Mucosa of descending colon (tissue), 3 donors: ENCODE measurements at places on chromosomes 16 and 17.

GRCh38 chr16:78608305-78608776, 508.9 kb downstream of the WWOX start:
- no peak for DNase-seq

GRCh38 chr16:67101311-67102082, 8.2 kb upstream of the PHAF1 start:
- no peak for DNase-seq

DNA sequence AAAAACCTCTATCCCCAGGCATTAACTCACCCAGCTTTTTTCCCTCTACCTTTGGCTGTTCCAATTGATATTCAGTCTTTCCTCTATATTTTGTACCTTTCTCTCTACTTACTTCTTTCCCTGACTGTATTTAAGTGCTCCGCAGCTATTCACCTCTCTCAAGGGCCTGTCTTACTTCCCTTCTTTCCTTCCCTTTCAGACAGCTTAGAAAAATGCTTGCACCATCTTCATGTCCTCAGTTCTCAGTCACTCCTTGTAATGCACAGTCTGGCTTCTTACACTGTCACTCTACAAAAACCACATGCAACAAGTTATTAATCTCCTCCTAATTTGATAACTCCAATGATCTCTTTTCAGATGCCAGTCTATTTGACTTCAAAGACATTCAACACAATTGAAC, 163.4 kb downstream of the PHKB start:
- no peak for DNase-seq

DNA sequence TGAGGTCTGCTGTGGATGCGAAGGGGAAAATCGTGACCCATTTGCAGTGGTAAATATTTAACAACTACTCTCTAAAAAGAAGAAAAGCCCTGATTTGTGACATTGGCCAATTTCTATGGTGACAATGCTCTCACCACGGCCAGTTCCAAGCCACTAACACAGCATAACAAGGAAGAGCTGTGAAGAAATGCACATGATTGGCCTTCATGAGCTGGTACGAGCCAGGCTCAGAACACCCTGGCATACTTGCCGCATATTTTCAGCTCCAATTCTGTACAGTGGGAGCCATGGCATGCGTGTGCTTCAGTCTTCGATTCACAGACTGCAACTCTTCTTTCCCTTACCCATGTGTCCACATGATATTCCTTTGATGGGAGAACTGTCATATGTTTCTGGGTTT, 363.9 kb upstream of the CDH5 start:
- DNase-seq: no peak

DNA sequence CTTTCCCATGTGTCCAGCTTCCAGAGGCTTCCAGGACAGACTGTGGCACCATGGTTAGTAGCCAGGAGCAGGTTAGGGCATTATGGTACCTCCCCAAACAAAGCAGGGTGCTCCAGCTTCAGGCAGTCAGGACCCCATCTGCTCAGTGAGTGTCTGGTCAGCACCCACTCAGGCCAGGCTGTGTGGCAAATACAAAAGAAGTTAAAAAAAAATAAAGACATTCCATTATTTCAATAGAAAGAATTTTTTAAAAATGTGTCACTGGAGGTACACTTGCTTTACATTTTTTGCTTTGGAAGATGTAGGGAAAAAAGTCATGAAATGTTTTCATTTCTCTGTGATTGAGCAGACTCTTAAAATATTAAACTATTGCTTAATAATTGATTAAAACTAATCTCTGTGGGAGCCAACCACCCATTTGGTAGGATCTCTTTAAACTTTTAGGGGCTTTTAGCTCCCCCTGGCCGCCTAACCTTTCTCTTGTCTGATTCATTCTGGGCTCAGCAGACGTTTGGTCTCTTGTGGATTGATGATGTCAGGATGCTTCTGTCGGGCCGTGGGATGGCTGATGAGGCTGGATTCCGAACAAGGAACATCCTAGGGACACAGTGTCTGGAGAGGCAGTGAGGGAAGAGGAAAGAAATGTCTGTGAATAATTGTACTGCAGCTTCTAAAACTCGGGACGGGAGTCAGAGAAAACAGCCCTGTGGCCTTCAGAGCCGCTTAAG, 28.4 kb upstream of the NPTX1 start:
- no peak for DNase-seq

DNA sequence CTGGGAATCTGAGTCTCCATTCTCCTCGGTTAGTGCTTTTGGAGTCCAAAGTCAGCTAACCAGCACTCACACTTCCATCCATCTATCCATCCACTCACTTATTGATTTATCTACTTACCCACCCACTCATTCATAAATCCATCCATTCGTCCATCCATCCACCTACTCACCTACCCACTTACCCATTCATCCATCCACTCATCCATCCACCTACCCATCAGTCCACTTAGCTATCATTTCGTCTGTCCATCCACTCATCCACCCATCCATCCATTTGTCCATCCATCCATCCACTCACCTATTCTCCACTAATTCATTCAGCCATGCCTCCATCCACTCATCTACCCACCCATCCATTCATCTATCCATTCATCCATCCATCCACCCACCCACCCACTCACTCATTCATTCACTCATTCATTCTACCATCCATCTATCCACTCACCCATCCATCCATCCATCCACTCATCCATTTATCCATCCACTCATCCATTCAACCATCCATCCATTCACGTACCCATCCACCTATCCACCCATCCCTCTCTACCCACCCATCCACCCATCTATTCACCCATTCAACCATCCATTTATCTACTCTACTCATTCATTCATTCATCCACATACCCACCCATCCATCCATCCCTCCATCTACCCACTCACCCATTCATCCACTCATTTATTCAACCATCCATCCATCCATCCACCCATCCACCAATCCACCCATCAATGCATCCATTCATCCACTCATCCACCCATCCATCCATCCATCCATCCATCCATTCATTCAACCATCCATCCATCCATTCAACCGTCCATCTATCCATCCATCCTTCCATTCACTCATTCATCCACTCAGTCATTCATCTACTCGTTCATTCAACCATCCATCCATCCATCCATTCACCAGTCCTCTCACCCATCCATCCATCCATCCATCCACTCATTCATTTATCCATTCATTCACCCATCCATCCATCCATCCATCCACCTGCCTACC, 26.1 kb downstream of the NLRC3 start:
- DNase-seq: no peak

DNA sequence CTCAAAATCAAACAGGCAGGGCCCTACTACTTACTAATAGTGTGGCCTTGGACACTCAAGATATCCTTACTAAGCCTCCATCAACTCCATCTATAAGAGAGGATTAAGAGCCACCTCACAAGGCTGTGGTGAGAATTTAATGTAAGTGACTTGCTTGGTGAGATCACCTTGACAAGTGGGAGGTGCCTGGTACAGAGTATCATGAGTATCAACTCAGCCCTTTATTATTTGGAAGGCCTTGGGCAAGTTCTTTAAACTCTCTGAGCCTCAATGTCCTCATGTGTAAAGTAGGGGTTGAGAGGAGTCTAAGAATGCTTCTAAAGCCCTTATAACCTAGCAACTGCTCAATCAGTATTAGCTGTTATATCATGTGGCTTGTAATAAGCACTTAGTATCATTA, 15.0 kb downstream of the THUMPD1 start:
- no peak for DNase-seq

DNA sequence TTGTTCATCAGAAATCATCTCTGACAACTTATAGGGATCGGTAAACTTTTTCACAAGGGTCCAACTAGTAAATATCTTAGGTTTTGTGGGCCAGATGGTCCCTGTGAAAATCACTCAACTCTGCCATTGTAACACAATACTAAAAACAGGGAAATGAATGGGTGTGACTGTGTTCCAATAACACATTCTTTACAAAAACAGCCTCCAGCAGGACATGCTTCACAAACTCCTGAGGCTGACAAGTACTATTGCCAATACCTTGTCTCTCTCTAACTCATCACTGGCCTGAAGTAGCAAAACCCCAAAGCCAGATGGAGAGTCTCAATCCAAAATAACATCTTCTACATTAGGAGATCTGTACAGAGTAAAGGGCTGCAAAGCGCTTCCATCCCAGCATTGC, 312.3 kb downstream of the TOX3 start:
- DNase-seq: no peak

GRCh38 chr17:83155128-83156121, 76.0 kb downstream of the METRNL start:
- DNase-seq: no peak

GRCh38 chr17:71168053-71168741, 952.6 kb upstream of the SOX9 start:
- no peak for DNase-seq

GRCh38 chr16:52963212-52963854, 89.4 kb downstream of the CHD9NB start:
- DNase-seq: no peak

DNA sequence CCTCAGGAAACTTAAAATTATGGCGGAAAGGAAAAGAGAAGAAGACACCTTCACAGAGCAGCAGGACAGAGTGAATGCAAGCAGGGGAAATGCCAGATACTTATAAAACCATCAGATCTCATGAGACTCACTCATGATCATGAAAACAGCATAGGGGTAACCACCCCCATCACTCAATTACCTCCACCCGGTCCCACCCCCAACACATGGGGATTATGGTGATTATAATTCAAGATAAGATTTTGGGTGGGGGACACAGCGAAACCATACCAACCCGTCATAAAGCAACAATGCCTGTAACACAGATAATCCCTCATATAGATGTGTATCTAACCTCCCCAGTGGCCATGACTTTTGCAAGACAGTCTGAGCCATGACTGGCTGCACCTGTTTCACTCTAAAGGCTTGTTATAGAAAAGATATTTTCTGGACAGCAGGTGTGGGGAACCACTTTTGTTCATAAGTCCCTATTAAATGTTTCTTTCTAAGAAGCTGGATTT, 7.0 kb upstream of the GSDMA start:
- DNase-seq: no peak

DNA sequence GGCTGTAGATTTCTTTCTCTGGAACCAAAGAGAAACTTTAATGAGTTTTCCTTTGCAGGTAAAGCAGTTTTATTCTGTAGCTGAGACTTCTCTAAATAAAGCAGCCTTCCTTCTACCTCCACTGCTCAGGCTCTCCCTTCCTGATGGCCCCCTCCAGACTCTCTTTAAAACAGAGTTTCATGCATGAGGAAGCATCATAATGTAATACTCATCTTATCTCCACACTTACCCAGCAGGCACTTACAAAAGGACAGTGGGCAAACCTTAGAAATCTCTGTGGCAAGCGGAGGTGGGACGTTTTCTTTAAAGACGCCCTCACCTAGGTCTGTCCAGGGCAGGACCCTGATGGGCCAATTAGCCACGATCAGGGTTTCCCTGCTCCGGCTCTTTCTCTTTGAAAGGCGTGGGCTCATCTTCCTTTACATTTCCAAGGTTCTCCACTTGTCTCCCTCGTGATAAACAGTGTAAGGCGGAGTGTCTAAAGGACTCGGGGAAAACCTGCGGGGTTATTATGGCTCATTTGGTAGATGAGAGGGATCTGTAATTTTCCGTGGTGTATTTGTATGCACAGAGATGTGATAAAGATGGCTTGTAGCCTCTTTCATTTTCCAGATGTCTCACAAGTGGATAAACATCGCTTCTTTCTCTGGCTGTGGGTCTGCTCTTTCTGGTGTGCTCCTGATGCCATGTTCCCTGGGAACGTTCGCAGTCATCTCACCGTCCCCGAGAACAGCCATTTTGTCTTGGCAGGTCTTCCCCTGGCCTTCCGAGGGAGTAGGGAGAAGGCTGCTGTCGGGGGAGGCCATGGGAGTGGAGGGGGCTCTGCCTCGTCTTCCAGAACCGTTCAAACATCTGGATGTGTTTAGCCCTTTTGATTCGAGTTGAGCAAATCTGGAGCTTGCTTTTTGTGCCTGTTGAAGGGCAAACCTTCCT, 239.0 kb downstream of the CCDC182 start:
- DNase-seq: no peak

GRCh38 chr16:17947637-17948036, 388.9 kb downstream of the NPIPA8 start:
- no peak for DNase-seq

GRCh38 chr16:1688807-1689560, 10.9 kb downstream of the JPT2 start:
- DNase-seq: no peak

GRCh38 chr16:11264155-11264832, 4.8 kb downstream of the TNP2 start:
- DNase-seq: no peak

DNA sequence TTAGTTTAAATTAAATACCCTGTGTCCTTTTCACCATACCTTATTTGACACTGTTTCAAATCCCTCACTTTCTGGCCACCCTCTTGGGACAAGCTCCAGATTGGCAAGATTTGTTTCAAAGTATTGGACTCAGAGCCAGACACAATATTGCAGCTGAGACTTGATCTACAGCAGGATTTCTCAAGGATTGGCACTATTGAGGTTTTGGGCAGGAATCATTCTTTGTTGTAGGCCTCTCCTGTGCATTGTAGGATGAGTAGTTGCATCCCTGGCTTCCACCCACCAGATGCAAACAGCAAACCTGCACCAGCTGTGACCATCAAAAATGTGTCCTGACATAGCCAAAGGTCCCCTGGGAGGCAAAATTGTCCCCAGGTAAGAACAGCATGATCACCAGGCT, 181.2 kb downstream of the CHD9NB start:
- DNase-seq: no peak

GRCh38 chr16:17068524-17068923, 402.2 kb downstream of the XYLT1 start:
- DNase-seq: no peak
